ENCODE measurements at places on chromosomes 1 and 21. TPM values are rescaled to one million over a fixed set of nuclear protein-coding genes. Genes with fewer than 3 reads are reported as not detected.

ERVH48-1 gene
- total RNA-seq: not detected

NGF gene
- total RNA-seq: not detected

PEAR1 gene
- not detected for total RNA-seq

DNA sequence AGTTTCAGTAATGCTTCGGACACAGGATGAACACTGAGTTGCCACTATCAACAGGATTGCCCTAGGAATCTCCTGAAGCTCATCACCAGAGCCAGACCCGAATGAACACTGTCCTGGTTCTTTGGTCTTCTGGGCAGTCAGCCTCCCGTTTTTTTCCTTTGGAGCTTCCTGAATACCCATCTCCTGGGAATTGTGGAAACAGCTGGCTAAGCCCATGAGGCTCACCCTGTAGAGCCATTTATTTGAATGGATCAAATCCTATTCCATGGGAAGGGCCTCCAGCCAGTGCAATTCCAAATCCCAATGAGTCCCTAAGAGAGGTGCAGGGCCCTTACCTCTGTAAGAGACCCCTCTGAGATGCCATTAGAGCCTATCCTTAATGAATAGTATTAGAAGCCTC lies 5.9 kb downstream of the RCSD1 start:
- DNase-seq: no peak

DNA sequence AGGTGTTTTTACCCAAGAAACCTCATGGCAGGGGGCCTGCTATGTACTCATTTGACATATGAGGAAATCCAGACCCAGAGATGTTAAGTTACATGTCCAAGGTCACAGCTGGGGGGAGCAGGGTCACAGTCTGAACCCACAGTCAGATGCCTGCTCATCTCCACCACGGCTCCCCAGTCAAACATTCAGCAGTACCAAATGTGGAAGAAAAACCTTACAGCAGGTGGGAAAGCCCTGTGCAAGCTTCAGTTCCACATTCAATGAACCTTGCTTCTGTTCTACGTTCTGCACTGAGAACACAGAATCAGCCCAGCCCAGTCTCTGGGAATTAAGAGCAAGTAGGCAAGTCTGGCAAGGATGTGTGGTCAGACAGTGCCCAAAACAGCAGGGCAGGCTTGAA lies 35.2 kb downstream of the LRP8 start:
- DNase-seq: no peak

- DNase-seq: no peak
Measured at GRCh38 chr1:113207457-113207856, 134.5 kb downstream of the LRIG2 start.

GRCh38 chr1:245153552-245154428 lies 995 bp upstream of the KIF26B start:
- DNase-seq: no peak

DNA sequence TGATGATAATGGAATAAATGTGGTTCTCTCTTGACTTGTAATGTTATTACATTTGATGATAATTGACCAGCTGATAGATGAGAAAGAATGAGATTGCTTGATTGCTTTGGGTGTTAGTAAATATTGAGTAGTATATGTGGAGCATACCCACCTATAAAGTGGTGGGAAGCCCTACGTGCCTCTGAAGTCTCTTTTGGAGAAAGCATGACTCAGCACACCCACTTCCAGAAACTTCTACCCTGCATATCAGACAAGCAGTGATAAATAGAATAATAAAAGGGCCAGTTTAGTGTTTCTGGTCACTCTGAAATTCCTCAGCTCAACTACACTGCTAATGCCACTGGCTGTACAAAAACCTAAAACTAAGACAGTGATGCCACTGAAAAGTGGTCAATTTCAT lies 288.8 kb downstream of the ZNF648 start:
- no peak for DNase-seq

- DNase-seq: no peak
Measured at GRCh38 chr1:203742436-203742835, 22.5 kb upstream of the LAX1 start.

GRCh38 chr1:204887846-204888245 lies 17.2 kb downstream of the NFASC start:
- no peak for DNase-seq

GRCh38 chr1:34759503-34760357 lies at the start of gene GJB4:
GJB4 (plus strand) TSS chr1:34759740; CDS start chr1:34761255, 1,515 bp downstream.
- no peak for DNase-seq

DNA sequence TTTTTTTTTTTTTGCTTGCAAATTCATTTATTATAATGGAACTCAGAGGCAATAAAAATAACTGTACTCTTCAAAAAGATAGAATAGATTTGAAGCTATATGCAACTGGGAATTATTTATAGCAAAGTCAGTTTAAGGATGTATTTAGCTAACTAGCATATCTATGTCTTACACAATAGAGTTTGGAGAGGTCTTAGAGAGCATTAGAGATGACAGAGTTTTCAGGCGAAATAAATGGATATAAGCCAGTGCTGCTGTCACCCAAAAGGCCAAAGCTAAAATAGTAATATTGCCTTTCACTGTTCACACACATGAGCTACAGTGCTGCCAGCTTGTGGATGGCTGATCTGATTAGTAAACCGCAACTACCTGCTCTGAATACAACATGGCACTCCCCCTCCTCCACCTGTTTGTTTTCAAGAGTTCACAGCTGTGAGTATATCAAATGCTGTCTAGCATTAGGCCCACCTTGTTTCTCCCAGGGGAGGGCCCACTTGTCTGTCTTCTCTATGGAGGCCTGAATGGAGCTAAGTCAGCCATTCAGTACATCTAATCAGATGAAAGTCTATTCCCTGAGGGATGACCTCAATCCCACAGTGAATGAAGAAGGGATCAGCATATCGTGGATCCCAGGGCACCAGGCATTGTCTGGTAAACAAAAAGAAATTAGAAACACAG lies 25.2 kb upstream of the SSX2IP start:
- DNase-seq: no peak

Data from CD8-positive, alpha-beta memory T cell (primary cell).